Non-pigmented ciliary epithelial cell (primary cell): ENCODE measurements at places on chromosomes 16 and 17.

DNA sequence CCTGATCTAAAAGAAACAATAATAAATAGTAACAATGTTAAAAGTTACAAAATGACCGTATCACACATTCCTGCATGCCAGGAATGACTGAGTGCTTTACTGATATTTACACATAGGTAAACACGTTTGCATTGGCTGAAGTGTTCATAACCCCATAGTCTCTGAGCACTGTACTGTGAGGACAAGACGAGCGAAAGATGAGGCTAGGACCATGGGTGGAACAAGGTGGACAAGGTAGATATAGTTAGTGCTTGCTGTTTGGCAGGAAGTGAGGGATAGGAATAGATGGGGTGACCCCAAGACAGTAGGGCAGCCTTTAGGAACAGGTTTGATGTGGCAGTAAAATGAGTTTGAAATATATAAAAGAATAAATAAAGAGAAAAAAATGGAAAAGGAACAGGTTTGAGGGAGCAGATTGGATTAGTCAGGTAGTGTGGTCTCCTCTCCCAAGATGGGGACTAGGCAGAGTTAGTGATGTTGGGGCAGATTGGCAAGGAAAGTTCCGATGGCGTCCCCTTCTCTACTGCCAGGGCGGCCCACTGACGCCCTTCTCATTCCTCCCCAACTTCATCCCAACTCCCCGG is 452 bp upstream of the E2F4 start:
- DNase-seq: no peak

GRCh38 chr17:61442878-61443474 is 9.2 kb upstream of the TBX4 start:
- DNase-seq: no peak

DNA sequence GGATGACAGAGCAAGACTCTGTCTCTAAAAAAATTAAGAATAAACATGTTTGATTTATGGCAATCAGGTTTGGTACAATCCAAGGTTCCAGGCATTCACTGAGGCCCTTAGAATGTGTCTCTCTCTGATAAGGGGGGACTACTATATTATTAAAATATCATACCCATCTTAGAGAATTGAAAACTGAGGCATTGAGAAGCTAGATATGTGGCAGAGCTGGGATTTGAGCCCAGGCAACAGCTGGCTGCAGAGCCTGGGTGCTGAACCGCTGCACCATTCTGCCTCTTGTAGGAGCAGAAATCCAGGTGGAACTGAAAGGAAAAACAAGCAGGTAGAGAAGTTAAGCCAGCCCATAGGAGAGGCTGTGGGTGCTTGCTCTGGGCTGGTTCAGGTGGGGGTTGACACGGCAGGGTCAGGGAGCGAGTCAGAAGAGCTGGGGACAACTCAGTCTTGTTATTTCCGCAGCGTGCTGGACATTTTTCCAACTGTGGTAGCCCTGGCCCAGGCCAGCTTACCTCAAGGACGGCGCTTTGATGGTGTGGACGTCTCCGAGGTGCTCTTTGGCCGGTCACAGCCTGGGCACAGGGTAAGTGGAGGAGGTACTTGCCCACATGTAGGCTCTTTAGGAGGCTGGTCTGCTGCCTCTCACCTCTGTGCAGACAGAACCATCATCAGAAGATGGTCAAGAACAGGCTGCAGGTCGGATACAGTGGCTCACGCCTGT is 62.5 kb downstream of the WIPI1 start:
- DNase-seq: no peak

DNA sequence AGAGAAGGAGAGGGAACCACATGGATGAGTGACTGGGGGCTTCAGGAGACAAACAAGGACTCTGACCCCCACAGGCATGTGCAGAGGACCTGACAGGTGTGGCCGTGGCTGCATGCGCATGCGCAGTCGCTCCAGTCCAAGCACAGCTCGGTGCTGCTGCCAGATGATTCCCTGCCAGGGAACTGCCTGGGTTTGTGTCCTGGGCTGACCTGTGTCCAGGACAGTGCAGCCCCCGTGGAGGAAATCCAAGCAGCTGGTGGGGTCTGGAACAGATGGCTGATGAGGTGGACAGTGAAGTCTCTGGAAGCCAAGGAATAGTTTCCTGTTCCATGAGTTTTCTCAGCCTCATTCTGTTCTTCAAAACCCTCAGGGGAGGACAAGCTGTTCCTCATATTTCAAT is 27.3 kb downstream of the LASP1 start:
- DNase-seq: no peak

DNA sequence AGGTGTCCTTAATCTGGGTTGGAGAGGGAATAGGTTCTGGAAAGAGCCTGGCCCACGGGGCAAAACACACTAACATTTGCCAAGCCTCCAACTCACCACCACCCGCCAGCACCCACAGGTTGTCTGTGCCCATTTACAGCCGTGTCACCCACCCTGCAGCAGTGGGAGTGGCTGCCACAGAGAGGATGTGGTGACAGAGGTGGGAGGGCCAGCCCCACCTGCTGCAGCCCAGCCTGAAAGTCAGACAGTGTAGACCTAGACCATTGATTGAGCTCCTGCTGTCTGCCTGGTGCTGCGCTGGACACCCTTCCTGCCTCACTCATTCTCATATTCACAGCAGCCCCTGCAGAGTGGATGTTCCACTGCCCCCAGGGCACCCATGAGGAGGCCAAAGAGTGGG is 44.7 kb downstream of the IL21R start:
- no peak for DNase-seq

DNA sequence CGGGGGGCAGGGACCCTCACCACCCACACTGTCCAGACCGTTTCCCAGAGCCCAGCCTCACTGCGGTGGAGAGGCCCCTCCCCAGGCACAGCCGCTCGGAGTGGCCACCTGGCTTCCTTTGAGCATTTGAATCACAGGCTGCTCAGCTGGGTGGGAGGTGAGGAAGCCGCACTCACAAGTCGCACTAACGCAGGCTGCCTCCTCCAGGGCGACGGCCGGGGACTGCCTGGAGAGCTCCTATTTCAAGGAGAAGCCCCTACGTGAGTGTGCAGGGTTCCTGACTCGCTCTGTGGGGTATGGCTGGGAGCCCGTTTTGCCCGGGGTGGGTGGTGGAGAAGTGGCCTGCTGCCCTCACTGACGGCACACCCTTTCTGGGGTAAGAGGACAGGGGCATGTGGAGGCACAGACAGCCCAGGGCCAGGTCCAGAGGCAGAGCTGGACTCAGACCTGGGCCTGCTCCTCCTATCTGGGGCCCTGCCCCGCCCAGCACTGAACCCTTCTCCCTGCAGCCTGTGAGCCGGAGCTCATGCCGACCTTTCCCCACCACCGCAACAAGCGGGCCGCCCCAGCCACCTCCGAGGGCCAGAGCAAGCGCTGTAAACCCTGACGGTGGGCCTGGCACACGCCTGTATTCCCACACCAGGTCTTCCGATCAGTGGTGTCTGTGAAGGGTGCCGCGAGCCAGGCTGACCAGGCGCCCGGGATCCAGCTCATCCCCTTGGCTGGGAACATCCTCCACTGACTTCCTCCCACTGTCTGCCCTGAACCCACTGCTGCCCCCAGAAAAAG is 6.2 kb downstream of the SPATA2L start:
- DNase-seq: no peak

GRCh38 chr16:70457446-70458166 is 3.2 kb downstream of the FCSK start:
- no peak for DNase-seq

DNA sequence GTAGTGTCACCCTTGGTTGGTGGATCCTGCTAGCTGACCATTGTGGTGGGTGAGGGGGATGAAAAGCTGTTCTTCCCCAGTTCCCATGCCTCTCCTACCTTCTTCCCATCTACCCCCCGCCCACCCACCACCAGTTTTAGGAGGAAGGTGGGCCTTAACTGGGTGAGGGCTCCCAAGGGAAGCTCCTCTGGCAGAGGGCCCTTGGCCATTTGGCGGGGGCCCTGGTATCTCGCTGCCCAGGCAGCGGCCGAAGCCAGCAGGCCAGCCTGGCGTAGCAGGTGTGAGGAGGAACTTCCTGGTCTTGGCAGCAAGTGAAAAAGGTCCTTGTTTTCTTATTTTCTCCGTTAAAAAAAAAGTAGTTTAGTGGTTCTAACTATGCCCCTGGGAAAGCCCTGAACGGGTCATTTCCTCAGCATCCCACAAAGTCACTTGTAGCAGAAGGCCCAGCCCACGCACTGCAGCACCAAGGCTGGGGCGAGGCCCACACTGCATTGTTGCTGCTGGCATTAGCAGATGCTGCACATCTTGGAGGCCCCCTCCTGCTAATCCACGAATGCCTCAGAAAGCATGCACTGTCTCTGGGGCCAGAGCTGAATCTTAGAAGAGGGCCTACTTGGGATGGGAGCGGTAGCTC is 72.5 kb downstream of the MPRIP start:
- DNase-seq: no peak

GRCh38 chr16:2710021-2710710 is 9.9 kb downstream of the PRSS27 start:
- no peak for DNase-seq

DNA sequence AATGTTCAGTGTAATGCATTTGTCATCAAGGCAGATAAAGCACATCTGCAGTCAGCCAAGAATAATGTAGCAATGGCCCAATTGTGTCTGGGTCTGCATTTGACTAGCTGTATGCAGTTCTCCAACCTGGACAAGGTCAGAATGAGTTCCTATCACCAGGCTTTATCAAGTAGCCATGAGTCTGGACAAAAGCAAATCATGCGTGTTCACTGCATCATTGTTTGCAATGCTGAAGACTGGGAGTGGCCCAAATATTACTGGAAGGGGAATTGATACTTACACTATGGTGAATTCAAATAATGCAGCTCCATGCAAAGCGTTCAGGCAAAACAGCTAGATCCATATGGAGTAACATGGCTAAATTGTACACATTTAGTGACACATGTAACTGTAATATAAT is 250.9 kb downstream of the TOX3 start:
- no peak for DNase-seq

- no peak for DNase-seq
Observed at GRCh38 chr17:28449859-28450258, 23.6 kb upstream of the SLC13A2 start.

DNA sequence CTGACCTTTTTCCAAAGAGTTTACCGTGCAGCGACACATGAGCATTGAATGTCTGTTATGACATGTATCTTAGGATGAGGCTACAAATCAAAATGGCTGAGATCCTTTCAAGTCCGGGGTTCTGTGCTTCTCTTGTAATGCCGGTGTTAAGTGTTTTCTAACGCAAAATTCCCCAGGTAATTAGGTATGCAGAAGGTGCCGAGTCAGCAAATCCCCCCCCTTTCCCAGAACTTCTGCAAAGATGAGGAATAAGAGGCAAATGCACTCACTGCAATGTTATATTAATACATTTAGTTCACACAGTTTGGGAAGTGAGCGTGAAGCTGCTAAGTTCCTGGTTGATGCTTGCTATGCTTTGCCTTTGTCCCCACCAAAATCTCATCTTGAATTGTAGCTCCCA is 36.3 kb upstream of the MLYCD start:
- DNase-seq: no peak

DNA sequence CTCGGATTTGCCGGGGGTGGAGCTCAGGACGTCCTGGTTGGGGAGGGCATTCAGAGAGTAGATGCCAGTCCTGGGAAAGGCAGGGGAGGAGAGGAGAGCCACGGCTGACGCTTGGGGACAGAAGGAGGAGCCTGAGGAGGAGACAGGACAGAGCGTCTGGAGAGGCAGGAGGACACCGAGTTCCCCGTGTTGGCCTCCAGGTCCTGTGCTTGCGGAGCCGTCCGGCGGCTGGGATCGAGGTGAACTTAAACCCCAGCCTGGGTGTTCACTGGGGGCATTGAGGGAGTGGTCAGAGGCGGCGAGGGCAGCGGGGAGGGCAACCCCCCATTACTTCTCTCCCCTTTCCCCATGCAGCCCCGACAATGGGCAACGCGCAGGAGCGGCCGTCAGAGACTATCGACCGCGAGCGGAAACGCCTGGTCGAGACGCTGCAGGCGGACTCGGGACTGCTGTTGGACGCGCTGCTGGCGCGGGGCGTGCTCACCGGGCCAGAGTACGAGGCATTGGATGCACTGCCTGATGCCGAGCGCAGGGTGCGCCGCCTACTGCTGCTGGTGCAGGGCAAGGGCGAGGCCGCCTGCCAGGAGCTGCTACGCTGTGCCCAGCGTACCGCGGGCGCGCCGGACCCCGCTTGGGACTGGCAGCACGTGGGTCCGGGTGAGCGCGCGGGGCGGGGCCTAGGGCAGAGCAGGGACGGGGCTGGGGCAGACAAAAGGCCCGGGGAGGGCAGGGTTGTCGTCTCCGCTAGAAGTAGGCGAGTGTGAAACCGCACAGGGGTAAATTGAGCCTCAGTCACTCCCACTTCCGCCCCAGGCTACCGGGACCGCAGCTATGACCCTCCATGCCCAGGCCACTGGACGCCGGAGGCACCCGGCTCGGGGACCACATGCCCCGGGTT is 3.7 kb downstream of the NOL3 start:
- no peak for DNase-seq

- no peak for DNase-seq
Observed at GRCh38 chr16:27800817-27801216, 250.9 kb downstream of the KATNIP start.

- DNase-seq: no peak
Observed at GRCh38 chr16:51163366-51163765, 12.3 kb upstream of the SALL1 start.
